ENCODE measurements at places on chromosomes 7 and 10. TPM values are rescaled to one million over a fixed set of nuclear protein-coding genes. Genes with fewer than 3 reads are reported as not detected.

- peak; percentile 67 for DNase-seq
These were observed 46.9 kb upstream of the TRIM8 start for GRCh38 chr10:102597131-102597991.

DNA sequence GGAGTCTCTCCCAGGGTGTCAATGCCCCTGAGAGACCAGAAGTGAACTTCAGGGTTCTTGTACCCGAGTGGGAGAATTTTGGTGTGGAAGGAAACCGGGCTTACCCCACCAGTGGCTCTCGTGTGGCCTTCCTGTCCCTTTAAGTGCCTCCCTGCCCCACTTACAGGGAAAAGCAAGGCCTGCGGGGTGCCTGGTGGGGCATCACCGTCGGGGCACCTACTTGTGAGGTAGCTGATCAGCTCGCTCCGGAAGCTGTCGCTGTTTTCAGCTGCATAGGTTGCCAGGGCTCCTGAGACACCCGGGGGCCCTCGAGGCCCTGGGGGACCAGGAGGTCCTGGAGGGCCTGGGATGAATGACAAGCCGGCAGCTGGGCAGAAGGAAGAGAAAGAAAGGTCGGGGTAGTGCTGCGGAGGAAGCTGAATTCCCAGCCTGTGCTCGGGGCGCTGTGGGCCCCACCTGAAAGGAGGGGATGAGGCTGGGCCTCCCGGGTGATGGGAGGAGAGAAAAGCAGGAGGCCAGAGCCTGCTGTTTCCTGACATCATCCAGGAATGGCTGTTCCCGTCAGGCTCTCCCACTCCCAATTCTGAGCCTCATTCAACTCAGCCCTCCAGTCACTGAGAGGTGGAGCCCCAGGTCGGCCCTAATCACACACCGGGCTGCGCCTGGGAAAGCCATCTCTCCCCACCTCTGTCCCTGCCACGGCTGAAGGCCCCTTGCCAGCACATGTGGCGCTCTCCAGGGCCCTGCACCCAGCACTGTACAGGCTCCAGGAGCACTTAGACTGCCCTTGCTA, 51.1 kb downstream of the COL17A1 start:
- no peak for DNase-seq

GRCh38 chr7:100443096-100443840, 7.0 kb upstream of the PPP1R35 start:
- peak; percentile 10 for DNase-seq

DNA sequence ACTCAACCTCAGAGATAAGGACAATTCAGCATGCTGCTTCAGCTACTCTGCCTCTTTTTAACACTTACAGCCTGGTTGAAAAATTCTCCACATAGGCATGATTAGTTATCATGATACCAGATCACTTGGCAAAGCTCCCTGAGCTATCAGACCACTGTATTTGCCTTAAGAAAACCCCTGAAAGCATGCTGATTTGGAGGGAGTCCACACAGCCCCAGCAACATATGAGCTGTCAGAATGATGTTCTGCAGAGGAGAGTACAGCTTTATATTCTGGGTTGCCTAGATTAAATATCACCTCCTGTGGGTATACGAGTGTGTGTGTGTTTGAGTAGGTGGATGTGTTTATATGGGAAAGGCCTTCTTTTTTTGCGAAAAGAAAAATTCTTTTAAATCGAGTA, 170.2 kb upstream of the CHRM2 start:
- DNase-seq = no peak

GRCh38 chr10:44992070-44992731, 8.5 kb upstream of the ZNF22 start:
- DNase-seq = no peak

DNA sequence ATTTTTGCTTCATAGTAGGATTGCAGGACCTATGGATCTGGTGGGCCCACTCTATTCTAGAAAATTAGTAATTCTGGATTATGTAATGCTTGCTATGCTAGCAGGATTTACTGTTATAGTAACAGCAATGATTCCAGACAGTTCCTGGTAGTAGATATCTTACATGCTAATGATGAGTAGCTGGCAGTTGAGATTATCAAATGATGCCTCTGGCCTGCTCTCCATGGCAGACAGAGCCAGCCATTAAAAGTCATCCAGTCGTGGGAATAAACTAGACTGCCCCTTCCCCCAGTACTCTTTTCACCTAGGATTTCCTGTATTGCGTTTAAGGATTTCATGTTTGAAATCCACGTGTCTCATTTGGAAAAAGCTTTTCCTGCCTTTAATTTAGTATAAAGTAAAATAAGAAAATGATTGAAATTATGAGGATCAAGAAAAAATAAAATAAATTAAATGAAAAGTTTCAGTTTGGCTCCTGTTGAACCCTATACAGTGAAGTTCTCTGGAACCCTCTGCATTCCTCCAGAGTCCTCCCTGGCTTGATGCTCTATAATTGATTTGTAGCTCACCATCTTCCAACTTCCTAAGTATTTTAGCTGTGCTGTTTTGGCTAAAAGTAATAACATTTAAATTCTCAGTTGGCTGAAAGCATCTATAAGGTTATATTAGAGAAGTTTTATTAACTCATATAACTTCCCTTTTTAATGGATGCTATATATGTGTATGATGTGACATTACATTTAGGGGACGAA, 14.6 kb downstream of the UMAD1 start:
- no peak for DNase-seq

DNA sequence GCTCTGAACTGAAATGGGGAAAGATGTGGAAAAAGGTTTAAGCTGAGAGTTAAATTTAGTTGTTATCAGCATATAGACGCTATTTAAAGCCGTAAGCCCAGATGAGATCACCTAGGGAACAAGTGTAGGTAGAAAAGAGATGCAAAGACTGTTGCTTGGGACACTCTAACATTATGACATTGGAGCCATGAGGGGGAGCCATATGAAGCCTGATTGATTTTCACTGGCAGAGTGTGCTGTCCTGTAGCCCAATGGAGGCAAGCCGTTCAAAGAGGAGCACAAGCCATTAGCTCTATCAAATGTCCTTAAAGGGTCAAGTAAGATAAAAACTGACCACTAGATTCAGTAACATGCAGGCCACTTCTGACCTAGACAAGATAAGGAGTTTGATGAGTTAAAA, 223.3 kb downstream of the TWIST1 start:
- no peak for DNase-seq

- no peak for DNase-seq
These were observed 60.5 kb downstream of the SEMA3C start for GRCh38 chr7:80858141-80858903.

DNA sequence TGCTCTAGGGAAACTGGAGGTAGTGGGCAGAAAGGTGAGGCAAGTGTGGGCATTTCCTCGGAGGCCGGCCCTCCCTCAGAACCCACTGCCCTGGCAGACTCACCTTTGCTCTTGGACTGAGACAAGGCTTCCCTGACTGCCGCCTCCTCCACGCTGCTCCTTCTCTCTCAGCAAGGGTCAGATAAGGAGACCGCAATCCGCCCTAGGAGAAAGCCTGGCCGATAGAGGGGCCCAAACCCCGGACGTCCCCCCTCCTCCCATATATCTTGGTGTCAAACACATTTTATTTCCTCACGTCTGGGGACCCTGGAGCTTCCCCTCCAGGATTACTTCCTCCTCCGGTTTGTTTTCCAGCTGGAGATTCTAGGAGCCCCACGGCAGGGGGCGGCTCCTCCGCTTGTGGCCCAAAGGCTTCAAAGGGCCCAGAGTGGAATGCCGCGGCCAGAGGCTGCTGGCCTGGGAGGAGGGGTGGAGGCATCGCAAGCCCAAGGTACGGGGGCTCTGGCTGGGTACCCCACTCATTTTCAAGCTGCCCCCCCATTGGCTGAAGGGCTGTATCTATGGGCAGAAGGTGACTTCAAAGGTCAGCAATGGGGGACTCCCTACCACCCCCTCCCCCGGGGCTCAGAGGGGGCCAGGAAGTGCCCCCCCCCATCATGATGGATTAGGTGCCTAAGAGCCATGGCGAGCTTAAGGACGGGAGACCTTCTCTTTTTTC, 31.7 kb upstream of the LBX1 start:
- no peak for DNase-seq

GRCh38 chr10:60877777-60878120, 66.2 kb downstream of the RHOBTB1 start:
- DNase-seq = no peak

GRCh38 chr10:77251297-77252013, 386.2 kb downstream of the KCNMA1 start:
- DNase-seq = no peak

GRCh38 chr7:77903597-77903996, 105.0 kb downstream of the PHTF2 start:
- no peak for DNase-seq

DNA sequence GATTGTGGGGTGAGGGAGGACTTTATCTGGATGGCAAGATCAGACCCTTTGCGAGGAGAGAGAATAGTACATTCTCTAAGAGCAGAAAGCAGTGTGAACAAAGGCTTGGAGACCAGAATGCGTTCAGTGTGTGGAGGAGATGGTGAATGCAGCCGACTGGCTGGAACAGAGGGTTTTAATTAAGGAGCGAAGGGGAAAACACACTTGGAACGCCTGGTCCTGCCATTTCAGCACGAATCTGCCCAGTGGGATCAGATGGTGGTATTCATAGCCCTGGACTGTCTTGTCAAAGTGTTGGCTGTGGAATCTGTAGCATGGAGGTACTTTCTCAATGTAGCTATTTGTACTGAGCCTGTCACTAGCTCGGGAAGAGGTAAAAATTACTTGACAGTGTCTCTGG, 260.9 kb downstream of the SLC25A13 start:
- DNase-seq = no peak

DNA sequence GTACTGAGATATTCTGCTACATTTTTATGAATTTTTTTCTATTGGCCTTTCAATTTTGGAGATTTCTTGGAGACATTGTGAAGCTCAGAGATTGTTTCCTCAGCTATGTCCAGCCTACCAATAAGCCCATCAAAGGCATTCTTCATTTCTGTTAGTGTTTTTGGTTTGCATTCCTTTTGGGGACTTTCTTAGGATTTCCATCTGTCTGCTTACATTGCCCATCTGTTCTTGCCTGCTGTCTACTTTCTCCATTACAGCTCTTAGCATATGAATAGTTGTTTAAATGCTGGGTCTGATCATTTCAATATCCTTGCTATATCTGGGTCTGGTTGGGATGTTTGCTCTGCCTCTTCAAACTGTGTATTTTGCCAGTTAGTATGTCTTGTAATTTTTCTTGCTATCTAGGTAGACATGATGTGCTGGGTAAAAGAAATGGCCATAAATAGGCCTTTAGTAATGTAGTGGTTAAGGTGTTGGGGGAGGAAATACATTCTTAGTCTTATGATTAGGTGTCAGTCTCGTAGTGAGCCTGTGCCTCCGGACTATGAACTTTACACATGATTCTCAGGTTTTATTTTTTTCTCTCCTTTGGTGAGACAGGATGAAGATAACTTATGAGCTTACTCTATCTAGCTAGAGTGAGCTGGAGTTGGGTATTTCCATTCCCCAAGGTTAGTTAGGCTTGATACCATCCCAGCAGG, 32.6 kb upstream of the NME8 start:
- no peak for DNase-seq

GRCh38 chr7:158484801-158485531, 102.7 kb downstream of the PTPRN2 start:
- DNase-seq = no peak

DNA sequence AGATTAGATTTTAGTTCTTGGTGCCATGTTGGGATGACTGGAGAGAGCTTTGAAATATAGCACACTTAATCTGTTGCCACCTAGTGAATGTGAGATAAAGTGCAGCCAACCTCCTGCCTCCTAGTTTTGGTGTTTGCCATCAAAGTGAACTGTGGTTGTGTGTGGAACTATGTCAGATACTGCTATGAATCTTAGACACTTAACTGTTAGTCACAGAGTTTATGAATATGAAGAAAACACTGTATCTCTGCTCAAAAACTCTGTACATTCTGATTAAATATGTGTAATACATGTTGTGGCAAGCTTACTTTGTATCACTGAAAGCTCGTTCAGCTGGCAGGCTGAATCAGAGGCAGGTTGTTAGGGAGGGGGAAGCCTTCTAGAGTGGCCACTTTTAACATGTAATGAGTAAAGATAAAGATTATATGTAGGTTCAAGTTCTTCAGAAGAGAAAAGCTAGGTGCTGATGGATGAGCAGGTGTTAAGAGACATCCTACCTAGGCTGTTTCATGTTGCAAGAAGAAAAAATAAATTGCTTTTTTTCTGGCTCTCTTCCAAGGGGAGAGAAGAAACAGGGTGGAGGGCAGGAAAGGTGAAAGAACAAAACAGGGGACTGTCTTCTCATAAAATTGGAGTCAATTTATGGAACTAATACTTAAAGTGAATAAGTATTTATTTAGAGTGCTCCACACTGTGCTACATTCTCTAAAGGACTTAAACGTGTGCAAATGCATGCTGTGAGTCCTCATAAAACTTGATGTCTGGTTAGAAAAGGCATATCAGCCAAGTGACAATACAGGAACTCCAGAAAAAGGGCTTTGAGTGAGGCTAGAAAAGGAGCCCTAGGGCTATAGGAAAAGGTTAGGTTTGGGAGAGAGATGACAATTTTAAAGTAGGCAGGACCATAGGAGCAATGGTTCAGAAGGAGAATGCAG, 14.1 kb upstream of the LAMB1 start:
- DNase-seq = no peak

DNA sequence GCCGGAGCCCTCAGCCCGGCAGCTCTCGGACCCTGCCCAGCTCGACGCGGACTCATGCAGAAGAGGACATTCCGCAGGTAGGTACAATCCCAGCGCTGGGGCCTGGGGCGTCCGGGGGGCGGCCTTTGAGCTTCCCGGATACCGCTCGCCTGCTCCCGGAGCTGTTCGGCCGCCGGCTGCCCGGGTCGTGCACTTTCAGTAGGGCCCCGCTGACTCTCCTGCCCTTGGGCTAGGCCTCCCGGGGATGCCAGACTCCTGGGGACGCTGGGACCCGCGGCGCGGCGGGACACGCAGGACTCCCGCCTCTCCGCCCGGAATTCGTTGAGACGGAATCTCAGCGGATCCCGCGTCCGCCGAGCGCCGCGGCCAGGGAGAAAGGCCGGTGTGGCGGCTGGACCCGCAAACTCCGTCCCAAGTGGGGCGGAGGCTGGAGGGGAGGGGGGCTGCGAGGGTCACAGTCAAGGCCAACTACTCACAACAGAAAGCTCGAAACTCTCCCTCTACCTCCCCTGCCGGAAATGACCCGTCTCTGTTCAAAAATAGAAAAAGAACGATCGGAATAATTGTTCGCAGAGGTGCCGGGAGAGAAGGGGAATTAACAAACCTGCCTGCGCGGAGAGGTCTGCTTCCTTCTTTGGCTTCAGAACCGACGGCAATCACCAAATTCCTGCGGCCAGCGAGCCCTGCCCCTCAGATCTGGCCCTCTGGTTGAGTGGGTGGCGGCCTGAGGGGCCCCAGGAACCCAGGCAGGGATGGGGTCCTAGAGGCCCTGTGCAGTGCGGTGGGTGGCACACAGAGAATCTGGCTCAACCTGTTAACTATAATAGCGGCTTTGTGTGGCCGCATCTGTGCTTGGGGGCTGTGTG, 9.2 kb downstream of the TLX1 start:
- DNase-seq = no peak

GRCh38 chr7:149007611-149008010, 20.7 kb downstream of the PDIA4 start:
- no peak for DNase-seq

The WDR37 gene
- 23.2 TPM for total RNA-seq

The ERVW-1 gene
- total RNA-seq = not detected

The UPK3B gene
- 33.8 TPM for total RNA-seq

The SUGCT gene
- 4.4 TPM for total RNA-seq

The PRSS37 gene
- total RNA-seq = not detected

The AGMO gene
- total RNA-seq = 0.62 TPM

The CPXM2 gene
- 12.5 TPM for total RNA-seq

The APBB1IP gene
- 8.1 TPM for total RNA-seq

The SPDYE6 gene
- not detected for total RNA-seq

The MACC1 gene
- 0.06 TPM for total RNA-seq

The TDRD1 gene
- 0.77 TPM for total RNA-seq

The P4HA1 gene
- 41.0 TPM for total RNA-seq

The CASTOR2 gene
- 31.0 TPM for total RNA-seq

The FAM180A gene
- total RNA-seq = 3.6 TPM

The OR13A1 gene
- not detected for total RNA-seq

The LRRC18 gene
- not detected for total RNA-seq
